ENCODE measurements at places on chromosomes 16 and 17. TPM values are rescaled to one million over a fixed set of nuclear protein-coding genes. Genes with fewer than 3 reads are reported as not detected.

The SMIM5 gene
- 5.4 TPM for polyA plus RNA-seq

The CLEC19A gene
- not detected for polyA plus RNA-seq

DNA sequence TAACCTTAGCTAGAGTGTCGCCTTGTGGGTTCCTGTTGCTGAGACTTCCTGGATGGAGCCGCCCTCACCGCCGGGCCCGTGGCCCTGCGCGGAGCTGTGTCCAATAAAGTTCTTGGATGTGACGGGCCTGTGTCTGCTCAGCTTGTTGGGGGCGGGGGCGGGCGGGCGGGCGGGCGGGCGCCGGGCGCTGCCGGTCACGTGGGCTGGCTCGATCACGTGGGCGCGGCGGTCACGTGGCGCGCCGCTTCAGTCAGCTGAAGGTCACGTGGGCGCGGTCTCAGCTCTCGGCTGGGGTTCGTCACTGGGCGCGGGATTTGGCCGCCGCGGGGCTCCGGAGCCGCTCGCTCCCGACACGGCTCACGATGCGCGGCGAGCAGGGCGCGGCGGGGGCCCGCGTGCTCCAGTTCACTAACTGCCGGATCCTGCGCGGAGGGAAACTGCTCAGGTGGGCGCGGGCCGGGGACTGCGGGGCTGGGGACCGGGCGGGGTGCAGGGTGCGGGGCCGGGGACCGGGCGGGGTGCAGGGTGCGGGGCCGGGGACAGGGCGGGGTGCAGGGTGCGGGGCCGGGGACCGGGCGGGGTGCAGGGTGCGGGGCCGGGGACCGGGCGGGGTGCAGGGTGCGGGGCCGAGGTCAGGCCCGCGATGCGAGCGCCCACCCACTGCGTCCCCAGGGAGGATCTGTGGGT lies at the start of gene AMDHD2:
AMDHD2 (plus strand) TSS at position 275 of the 687 bp plus-strand sequence; CDS start at position 363, 88 bp downstream.
- DNase-seq: no peak

The NEURL4 gene
- polyA plus RNA-seq: 27.7 TPM

The P3H4 gene
- 40.6 TPM for polyA plus RNA-seq

Measured in right renal cortex interstitium (tissue), 3 donors.